Fibroblast of the aortic adventitia (primary cell): ENCODE measurements at places on chromosomes 3 and 15. TPM values are rescaled to one million over a fixed set of nuclear protein-coding genes. Genes with fewer than 3 reads are reported as not detected.

GHSR gene
- not detected in 2 replicates for total RNA-seq

GRCh38 chr3:105246536-105246935 is 120.2 kb upstream of the ALCAM start:
- DNase-seq, result no peak

GRCh38 chr15:53982876-53983275 is 4.6 kb downstream of the UNC13C start:
- no peak for DNase-seq

DNA sequence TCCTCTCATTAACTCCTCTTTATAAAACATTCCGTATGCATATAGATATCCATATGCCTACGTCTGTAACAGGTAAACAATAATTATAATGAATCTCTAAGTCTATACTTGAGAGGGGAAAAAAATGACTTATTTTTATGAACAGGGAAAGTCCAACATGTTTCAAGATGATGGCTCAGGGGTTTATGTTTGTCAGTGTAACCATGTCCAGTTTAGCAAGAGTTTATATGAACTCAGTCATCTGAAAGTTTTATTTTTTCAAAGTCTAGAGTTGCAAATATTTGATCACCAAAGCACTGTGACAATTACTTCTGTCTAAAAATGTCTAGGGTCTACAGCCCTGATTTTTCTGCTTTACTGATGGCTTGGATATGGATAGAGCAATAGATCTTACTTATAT is 559.4 kb upstream of the KCNMB2 start:
- no peak for DNase-seq
